Coronary artery (tissue), 2 donors: ENCODE measurements at places on chromosomes 16 and 17.

- DNase-seq, result no peak
These were observed 699 bp upstream of the MAP1LC3B start for GRCh38 chr16:87391324-87391949.

GRCh38 chr17:15918661-15919259 is 26.2 kb upstream of the ADORA2B start:
- peak; percentile 17 for DNase-seq

- DNase-seq, result no peak
These were observed 55.2 kb upstream of the ELAC2 start for GRCh38 chr17:13073018-13073417.

GRCh38 chr17:47352848-47353247 is 29.1 kb downstream of the EFCAB13 start:
- no peak for DNase-seq

DNA sequence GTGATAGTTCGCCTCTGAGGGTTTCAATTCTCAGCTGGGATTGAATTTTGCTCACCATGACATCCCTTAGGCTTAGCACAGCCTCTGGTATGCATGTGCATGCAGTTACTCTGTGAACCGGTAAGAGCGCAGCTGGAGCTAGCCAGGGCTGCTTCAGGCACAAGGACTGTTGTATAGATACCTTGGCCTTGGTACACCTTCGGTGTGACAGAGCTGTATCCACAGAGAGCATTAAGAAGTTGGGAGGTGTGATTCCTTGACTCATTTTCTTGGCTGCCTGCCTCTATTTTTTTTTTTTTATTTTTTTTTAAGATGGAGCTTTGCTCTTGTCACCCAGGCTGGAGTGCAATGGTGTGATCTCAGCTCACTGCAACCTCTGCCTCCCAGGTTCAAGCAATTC is 2.2 kb upstream of the NUTF2 start:
- DNase-seq, result no peak

DNA sequence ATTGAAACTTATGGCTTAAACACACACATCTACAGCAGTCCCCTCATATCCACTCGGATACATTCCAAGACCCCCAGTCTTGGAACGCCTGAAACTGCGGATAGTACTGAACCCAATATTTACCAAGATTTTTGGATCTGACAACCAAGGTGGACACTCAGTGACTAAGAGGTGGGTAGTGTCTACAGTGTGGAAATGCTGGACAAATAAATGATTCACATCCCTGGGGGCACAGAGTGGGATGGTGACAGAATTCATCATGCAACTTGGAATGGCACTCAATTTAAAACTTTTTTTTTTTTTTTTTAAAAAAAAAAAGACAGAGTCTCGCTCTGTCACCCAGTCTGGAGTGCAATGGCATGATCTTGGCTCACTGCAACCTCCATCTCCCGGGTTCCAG is 54.2 kb upstream of the TRAP1 start:
- no peak for DNase-seq

DNA sequence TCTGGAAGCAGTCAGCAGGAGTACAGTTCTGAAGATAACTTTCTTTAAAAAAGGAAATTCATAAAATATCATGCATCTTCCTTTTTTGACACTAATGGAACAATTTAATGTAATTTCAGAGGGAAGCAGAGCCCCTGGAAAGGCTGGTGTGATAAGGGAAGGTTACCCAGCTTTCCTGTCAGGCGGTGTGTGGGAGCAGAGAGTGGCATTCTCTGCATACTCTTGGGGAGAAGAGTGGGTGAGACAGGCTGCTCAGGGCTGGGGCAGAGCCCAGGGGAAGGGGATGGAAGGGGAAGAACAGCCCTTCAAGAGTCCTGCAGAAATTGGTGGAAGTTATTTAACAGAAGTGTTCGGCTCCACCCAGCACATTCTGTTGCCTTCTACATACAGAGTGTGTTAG is 84.7 kb downstream of the PRKCB start:
- no peak for DNase-seq

DNA sequence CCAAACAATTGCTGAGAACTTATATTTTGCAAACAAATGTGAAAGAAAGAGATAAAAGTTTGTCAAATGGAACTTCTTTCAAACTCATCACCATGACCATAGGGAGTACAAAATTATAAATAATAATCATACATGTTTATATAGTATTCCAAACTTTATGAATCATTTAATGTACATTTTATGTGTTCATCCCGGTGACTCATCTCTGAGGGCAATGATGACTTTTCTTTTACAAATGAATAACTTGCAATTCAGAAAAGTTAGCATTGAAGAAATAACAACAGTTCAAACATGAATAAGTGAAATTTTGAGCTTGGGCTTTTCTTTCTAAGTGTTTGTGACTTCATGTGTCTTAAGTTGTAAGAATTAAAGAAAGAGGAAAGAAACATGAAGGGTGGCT is 66.3 kb upstream of the CDH8 start:
- DNase-seq, result no peak

- no peak for DNase-seq
These were observed 146.2 kb downstream of the CDH13 start for GRCh38 chr16:82773018-82773417.

GRCh38 chr17:81976332-81977210 is 858 bp upstream of the ASPSCR1 start:
- no peak for DNase-seq

DNA sequence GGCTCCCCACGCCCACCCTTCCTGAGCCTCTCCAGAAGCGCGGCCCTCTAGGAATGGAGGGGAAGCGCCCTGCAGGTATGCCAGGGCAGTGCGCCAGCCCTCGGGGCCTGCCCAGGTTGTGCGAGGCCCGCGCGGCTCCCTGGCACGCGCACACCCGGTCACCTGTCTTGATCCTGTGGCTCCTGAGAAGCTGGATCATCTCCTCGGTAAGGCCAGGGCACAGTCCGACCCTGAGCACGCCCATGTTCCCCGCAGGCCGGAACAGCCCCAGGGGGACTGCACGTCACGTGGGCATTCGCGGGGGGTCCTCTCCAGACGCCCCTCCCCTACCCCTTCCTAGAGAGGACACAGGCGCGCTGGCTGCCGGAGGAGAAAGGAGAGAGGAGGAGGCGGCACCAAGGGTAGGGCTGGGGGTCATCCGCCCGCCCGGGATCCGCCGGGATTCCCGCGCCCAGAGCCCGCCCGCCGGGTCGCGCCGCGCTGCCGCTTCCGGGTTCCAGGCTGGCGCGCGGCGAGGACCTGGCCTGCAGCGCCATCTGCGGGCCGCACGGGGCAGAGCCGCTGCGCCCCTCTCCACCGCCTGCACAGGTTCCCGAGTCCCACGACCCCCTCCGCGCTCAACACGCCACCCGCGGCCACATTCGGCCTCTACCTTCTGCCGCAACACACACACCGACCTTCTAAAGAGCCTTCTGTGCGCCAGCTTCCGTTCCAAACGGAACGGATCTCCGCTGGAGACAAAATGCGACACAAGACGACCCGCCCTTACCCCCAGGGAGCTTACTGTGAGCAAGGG is at the start of gene RAD51D:
Gene RAD51D, minus strand, starts transcription at position 491 of the 796 bp plus-strand sequence. Its CDS starts 247 bp downstream, at position 244.
- DNase-seq, result peak; percentile 85

DNA sequence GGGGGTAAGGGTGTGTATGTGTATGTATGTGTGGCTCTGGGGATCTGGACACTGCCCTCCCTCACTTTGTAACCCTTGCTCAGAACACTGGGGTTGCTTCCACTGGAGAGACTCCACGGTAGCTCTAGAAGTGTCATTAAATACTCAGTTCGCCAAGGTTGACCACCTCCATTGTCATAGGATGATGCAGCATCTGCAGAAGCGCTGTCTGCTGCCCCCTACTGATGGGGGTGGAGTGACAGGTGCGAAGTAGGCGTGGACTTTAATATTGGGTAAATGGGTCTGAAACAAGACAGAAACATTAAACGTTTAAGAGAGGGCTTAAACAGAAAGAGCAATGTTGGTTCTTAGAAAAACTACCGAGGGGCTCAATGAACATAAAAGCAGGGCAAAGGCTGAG is 35.5 kb upstream of the STAC2 start:
- no peak for DNase-seq

DNA sequence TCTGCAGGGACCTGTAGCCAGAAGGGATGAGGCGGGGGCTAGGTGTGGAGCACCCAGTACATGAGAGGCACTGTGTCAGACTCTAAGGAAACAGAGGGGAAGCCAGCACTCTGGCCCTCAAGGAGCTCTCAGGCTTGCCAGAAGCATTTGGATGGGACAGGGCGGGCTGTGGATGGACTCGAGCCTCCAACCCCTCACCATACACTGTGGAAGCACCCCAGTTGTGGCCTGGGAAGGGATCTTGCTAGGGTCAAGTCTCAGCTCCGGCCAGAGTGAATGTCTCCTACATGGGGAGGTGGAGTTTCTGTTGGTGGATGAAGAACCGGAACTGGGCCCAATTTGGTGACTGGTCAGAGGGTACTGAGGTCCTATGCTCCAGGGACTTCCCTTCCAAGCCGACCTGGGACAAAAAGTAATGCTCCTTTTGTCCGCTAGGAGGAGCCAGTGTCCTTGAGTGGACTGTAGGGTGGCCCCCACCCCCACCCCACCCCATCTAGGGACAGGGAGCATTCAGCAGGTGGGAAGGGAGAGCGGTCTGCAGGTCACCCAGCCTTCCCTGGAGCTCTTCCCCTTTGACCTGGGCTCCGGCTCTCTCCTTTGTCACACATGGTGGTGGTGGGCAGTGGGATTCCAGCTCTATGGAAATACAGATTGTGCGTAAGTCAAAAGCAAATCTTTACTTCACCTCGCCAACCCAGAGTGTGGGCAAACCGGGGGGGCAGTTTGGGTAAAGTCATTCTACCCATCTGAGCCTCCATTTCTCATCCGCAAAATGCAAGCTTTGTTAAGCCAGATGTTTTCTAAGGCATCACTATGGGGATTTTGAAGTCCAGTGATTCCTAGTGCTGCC is 20.4 kb upstream of the PHB1 start:
- peak; percentile 66 for DNase-seq

DNA sequence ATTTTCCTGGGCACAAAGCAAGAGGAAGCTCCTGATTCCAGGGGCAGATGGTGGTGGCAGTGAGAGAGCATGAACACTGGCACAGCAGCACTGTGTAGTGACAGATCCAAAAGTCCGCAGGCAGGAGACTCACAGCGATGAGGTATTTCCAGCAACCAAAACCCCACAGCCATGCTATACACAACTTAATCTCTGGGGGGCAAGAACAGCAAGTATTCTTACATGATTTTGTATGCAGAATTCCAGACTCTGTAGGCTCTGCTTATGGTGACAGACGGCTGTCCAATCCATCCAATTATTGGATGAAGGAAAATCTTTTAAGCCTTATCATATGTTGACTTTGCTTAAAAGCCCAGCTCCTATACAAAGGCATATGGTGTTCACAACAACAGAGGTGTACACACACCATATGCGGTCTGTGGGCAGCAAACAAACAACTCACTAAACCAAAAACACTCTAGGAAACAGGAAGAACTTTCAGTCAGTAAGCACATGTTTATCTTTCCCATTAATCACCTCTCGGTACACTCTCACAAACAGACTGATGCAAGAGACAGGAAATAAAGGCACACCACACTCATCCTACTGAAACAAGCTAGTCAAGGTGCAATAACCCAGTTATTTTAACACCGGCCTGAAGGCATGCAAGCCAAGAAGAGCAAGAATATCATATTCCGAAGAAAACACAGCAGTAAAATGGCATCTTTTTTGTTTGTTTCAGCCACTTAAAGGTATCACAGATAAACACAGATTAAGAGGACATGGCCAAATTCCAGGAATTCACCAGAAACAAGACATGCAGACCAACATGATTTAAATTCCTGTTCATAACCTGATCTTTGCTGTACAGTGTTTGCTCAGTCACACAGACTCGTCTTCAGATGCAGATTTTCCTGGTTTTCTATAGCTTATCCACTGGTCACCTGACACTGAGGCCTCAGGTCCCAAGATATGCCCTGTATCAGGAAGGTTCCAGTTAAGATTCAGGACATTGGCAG is 47.8 kb downstream of the ERN1 start:
- no peak for DNase-seq
